ENCODE measurements at places on chromosomes 2 and 18. TPM values are rescaled to one million over a fixed set of nuclear protein-coding genes. Genes with fewer than 3 reads are reported as not detected.

- DNase-seq: no peak
Observed at GRCh38 chr2:113176696-113177355, 3.1 kb downstream of the PSD4 start.

DNA sequence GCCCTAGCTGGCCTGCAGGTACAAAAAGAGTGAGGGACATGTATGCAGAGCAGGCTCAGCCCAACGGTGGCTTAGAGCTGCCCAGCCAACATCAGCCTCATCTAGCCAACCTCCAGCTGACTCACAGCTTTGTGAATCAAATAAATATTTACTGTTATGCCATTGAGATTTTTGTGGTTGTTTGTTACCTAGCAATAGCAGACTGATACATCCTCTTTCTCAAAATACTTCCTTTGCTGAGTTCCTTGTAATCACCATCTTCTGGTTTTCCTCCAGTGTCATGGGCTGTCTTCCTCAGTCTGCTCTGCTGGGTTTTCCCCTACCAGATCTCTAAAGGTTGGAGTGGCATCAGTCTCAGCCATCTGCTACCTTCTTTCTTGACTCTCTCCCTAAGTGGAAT is 126.6 kb upstream of the SLC1A4 start:
- DNase-seq: no peak

GRCh38 chr2:102809291-102810189 is 47.7 kb downstream of the TMEM182 start:
- DNase-seq: no peak

The ZNF638 gene
- polyA plus RNA-seq: 102 TPM

The IL1A gene
- polyA plus RNA-seq: not detected

Data from forelimb muscle (tissue), 1 donor.